ENCODE measurements at places on chromosomes 6 and 20. TPM values are rescaled to one million over a fixed set of nuclear protein-coding genes. Genes with fewer than 3 reads are reported as not detected.

Gene EBF4
- 0.35 TPM for polyA plus RNA-seq

Gene GRM1
- polyA plus RNA-seq, result 0.03 TPM

- no peaks in the 10 kb centered on the region for H3K36me3 ChIP-seq
- no peak for DNase-seq
- H3K4me3 ChIP-seq, result no peak overlapping the region
- H3K4me1 ChIP-seq, result no peaks in the 10 kb centered on the region
These were observed 3.1 kb upstream of the SPATS1 start for GRCh38 chr6:44339301-44339700.

- no peaks in the 10 kb centered on the region for H3K36me3 ChIP-seq
- no peak overlapping the region for H3K4me3 ChIP-seq
- no peaks in the 10 kb centered on the region for H3K27me3 ChIP-seq
- H3K4me1 ChIP-seq, result no peaks in the 10 kb centered on the region
- DNase-seq, result no peak
These were observed 696.7 kb upstream of the MARCKS start for GRCh38 chr6:113160306-113161017.

Gene ME1
- polyA plus RNA-seq, result 35.8 TPM

Gene SLC26A8
- polyA plus RNA-seq, result 0.02 TPM

GRCh38 chr6:44522871-44523270 lies 135.4 kb downstream of the CDC5L start:
- H3K4me3 ChIP-seq, result no peak overlapping the region
- H3K36me3 ChIP-seq, result no peaks in the 10 kb centered on the region
- H3K4me1 ChIP-seq, result no peaks in the 10 kb centered on the region

Gene DACT2
- not detected for polyA plus RNA-seq

Gene RBPJL
- not detected for polyA plus RNA-seq

DNA sequence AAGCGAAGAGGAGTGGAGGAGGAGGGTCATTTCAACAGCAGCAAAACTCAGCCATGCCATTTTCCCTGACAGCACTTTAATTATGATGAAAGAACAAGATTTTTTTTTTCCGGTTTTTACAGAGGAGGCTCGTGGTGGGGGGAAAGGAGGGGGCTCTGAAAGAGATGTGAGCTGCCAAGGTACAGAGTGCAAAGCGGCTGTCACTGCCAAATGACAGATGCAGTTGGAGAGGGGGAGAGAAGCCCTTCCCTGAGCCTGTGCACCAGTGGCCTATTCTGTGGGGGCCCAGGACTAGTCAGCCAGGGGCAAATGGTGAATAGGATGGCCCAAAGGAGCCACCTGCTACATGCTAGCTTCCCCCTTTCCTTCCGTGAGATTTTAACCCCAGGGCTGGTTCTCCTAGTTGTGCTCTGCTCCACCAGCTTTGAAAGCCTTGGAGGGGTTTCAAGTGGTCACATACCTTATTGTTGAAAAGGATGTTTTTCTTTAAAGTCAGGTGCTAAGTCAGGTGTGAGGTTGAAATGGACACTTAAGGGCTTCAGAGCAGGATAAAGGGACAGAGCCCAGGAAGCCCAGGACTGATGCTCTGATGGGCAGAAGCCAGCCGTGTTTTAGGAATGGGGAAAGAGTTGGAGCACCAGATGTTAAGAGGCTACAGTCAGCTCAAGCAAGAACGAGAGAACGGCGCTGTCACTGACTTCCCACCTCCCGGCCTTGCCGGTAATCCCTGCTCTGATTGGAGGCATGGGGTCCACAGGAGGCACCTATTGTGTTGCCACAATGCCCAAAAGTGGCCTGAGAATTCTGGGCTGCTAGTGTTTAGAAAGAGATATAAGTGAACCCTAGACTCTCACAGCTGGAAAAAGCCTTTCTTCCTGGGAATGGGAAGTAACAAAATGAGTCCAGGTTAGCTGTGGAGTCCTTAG lies 24.8 kb downstream of the GNAS start:
- no peaks in the 10 kb centered on the region for H3K4me1 ChIP-seq
- H3K27ac ChIP-seq, result no peak overlapping the region
- peaks cover 2% of the 10 kb centered on the region for H3K27me3 ChIP-seq
- H3K36me3 ChIP-seq, result no peaks in the 10 kb centered on the region

- H3K4me1 ChIP-seq, result no peaks in the 10 kb centered on the region
- no peaks in the 10 kb centered on the region for H3K27me3 ChIP-seq
- no peak overlapping the region for H3K4me3 ChIP-seq
- no peak for DNase-seq
These were observed 321.6 kb downstream of the CDH4 start for GRCh38 chr20:61573415-61574305.

Gene BHLHE23
- not detected for polyA plus RNA-seq

DNA sequence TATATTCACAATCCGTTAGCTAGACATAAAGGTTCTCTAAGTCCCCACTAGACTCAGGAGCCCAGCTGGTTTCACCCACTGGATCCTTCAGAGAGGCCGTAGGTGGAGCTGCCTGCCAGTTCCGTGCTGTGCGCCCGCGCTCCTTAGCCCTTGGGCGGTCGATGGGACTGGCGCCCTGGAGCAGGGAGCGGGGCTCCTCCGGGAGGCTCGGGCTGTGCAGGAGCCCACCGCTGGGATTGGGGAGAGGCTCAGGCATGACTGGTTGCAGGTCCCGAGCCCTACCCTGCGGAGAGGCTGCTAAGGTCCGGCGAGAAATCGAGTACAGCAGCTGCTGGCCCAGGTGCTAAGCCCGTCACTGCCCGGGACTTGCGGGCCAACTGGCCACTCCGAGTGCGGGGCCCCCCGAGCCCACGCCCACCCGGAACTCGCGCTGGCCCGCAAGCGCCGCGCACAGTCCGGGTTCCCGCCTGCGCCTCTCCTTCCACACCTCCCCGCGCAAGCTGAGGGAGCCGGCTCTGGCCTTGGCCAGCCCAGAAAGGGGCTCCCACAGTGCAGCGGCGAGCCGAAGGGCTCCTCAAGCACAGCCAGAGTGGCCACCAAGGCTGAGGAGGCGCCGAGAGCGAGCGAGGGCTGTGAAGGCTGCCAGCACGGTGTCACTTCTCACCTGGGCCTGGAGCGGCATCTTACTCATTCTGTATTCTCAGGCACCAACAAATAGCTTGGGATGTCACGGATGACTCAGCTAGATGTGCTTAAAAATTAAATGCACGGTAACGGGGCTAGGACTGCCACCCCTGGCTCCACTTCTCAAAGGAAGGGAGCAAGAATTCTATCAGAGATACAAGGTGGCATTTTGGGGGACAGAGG lies 44.1 kb downstream of the IRF4 start:
- H3K27ac ChIP-seq, result no peak overlapping the region
- H3K4me3 ChIP-seq, result no peak overlapping the region
- DNase-seq, result no peak
- H3K4me1 ChIP-seq, result no peaks in the 10 kb centered on the region
- H3K27me3 ChIP-seq, result peaks cover 2% of the 10 kb centered on the region
- H3K36me3 ChIP-seq, result no peaks in the 10 kb centered on the region

DNA sequence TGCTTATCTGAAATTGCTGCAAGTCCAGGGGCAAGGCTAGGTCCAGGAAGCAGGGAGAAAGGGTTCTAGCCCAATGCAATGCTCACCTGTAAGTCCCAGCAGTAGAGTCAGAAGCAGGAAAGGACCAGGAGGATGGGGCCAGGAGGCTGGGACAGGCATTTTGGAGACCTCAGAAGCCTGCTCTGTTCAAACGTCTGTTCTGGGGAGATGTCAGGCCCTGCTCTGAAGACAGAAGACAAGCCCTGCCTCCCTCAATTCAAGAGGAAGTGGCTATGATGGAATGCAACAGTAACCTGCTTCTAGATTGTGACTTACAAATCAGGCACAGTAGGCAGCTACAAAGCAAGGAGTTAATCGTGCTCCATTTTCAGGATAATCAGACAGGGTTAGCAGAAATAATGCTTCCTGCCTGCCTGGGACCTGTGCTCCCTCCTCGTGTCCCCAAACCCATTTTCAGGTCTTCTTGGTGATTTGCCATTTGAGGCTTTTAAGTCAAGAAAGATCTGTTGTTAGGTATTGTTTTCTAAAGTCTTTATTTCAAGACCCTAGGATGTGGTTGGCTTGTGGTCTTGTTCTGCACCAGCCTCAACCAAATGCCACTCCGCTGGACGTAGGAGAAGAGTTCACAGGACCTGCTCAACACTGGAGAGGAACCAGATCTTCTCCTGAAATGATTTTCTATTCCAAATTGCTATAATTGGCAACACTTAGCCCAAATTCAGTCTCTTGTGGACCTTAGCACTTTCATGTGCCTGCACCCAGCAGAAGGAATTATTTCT lies at the start of gene SIRPG:
Gene SIRPG (minus strand): TSS at position 224 of the 779 bp plus-strand sequence. CDS start 65 bp downstream, at position 159.
- no peak for DNase-seq
- no peak within 1 kb of the TSS for H3K4me3 ChIP-seq
- H3K27ac ChIP-seq, result no peak within 1 kb of the TSS
- H3K36me3 ChIP-seq, result no peaks in the 10 kb centered on the region

GRCh38 chr6:132190815-132191175 lies 210.5 kb downstream of the MOXD1 start:
- H3K36me3 ChIP-seq, result no peaks in the 10 kb centered on the region
- H3K4me1 ChIP-seq, result peaks cover 3% of the 10 kb centered on the region
- H3K4me3 ChIP-seq, result no peak overlapping the region
- DNase-seq, result peak; percentile 92
- peak overlapping the region; percentile 37 for H3K27ac ChIP-seq

Gene GJA10
- polyA plus RNA-seq, result not detected

Gene EIF6
- 187 TPM for polyA plus RNA-seq

- H3K4me1 ChIP-seq, result peaks cover 7% of the 10 kb centered on the region
- H3K36me3 ChIP-seq, result no peaks in the 10 kb centered on the region
- H3K27me3 ChIP-seq, result no peaks in the 10 kb centered on the region
- DNase-seq, result no peak
These were observed 4.2 kb upstream of the MAVS start for GRCh38 chr20:3842348-3842930.

Gene SLC22A1
- 0.07 TPM for polyA plus RNA-seq

DNA sequence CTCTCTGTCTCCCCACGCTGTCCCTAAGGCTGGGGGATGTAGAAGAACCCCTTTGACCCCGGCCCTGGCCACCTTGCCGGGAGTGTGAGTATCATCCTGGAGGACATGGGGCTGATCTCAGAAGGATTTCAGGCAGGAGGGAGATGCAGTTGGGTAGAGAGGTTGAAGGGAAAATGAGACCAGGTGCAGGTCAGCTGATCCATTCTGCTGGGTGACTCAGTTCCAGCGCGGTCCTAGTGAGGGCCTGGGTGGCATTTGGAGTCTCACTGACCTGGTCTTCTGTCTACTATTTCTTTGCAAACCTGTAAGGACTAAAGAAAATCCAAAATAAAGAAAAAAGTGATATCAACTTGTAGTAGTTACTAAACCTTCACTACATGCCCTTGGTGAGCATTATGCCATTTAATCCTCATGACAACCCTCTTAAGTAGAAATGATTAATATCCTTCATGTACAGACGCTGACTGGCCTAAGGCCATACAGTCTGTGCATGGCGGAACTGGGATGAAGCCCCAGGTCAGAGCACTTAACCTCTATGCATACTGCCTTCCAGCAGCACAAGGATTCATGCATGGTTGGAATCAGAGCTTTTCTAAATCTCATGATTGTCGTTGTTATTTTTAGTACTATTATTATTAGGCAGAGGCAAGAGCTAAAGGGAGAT lies 106.3 kb downstream of the ZDHHC14 start:
- H3K36me3 ChIP-seq, result no peaks in the 10 kb centered on the region
- H3K27ac ChIP-seq, result no peak overlapping the region
- no peak for DNase-seq
- H3K4me3 ChIP-seq, result no peak overlapping the region
- H3K4me1 ChIP-seq, result no peaks in the 10 kb centered on the region

Gene TFAP2D
- polyA plus RNA-seq, result not detected

GRCh38 chr20:53804920-53805894 lies 211.6 kb upstream of the ZNF217 start:
- no peaks in the 10 kb centered on the region for H3K27me3 ChIP-seq
- H3K4me1 ChIP-seq, result peaks cover 4% of the 10 kb centered on the region
- no peak overlapping the region for H3K4me3 ChIP-seq
- peak overlapping the region; percentile 6 for H3K27ac ChIP-seq
- DNase-seq, result no peak

GRCh38 chr6:166105341-166106075 lies 62.1 kb downstream of the TBXT start:
- DNase-seq, result no peak
- H3K4me3 ChIP-seq, result no peak overlapping the region
- no peaks in the 10 kb centered on the region for H3K36me3 ChIP-seq
- no peak overlapping the region for H3K27ac ChIP-seq
- H3K4me1 ChIP-seq, result no peaks in the 10 kb centered on the region

GRCh38 chr6:1645466-1646185 lies 35.9 kb downstream of the FOXC1 start:
- no peak overlapping the region for H3K27ac ChIP-seq
- no peak for DNase-seq
- H3K27me3 ChIP-seq, result no peaks in the 10 kb centered on the region
- no peak overlapping the region for H3K4me3 ChIP-seq
- no peaks in the 10 kb centered on the region for H3K36me3 ChIP-seq

DNA sequence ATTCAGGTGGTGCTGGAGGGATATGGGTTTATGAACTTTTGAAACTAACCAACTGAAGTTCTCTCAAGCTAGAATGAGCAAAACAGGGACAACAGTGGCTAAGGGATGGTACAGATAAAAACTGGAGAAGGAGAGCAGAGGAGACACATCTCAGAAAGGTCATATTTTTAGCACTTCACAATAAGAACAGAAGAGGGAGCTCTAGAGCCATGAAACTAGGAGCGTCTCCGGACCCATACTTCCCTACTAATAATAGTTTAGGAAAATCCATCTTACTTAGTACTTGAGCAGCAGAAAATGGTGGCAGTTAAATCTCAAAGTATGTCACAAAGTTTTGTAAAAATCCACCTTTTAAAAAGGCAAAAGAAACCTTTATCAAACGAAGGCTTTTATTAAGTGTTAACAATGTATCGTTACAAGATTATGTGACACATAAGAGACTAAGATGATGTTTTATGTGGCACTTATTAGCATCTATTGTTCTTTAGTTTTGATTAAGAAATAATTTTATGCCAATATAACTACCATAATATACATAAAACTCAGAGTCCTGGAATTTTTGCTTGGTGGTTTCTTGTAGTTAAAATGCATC lies 278.6 kb downstream of the TBC1D32 start:
- no peaks in the 10 kb centered on the region for H3K27me3 ChIP-seq
- peak; percentile 65 for DNase-seq
- no peaks in the 10 kb centered on the region for H3K4me1 ChIP-seq
- H3K4me3 ChIP-seq, result no peak overlapping the region
- no peak overlapping the region for H3K27ac ChIP-seq

GRCh38 chr20:38961530-38962043 lies 557 bp upstream of the DHX35 start:
- H3K4me3 ChIP-seq, result peak overlapping the region; percentile 94
- no peak for DNase-seq
- H3K4me1 ChIP-seq, result no peaks in the 10 kb centered on the region
- H3K36me3 ChIP-seq, result no peaks in the 10 kb centered on the region
- no peaks in the 10 kb centered on the region for H3K27me3 ChIP-seq

DNA sequence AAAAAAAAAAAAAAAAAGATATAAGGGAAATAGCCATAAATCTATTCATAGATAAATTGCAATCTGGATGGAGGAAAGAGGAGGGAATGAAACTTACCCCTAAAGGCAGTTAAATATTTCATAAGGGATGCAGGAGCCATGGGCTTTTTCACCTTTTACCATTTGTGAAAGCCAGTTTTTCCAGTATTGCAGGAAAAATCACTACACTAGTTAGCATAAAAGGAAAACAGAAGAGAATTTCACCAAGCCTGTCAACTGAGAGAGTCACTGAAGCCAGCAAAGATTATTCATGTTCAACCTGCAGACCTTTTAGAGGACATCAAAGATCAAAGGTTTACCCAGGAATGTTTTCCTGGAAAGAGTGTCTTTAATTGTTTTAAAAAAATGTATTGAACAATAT lies 969.7 kb downstream of the KIF16B start:
- no peak for DNase-seq
- no peak overlapping the region for H3K4me3 ChIP-seq
- H3K4me1 ChIP-seq, result no peaks in the 10 kb centered on the region
- H3K27me3 ChIP-seq, result no peaks in the 10 kb centered on the region

All from fibroblast of lung (primary cell).